Globus pallidus (tissue), 1 donor: ENCODE measurements at places on chromosomes 16 and 17.

- no peak for DNase-seq
Measured at GRCh38 chr16:81485824-81486539, 41.4 kb downstream of the CMIP start.

- DNase-seq = no peak
Measured at GRCh38 chr17:28261219-28261618, 57.8 kb upstream of the TMEM97 start.

- peak; percentile 79 for DNase-seq
Measured at GRCh38 chr17:40559954-40560591, 5.2 kb downstream of the CCR7 start.

- no peak for DNase-seq
Measured at GRCh38 chr17:78430892-78431691, 52.6 kb downstream of the PGS1 start.

- no peak for DNase-seq
Measured at GRCh38 chr17:48985436-48986245, 11.5 kb upstream of the IGF2BP1 start.
